CD4-positive, alpha-beta T cell treated with Interferon alpha-2 for 1 hour (primary cell): ENCODE measurements at places on chromosomes 7 and 10.

DNA sequence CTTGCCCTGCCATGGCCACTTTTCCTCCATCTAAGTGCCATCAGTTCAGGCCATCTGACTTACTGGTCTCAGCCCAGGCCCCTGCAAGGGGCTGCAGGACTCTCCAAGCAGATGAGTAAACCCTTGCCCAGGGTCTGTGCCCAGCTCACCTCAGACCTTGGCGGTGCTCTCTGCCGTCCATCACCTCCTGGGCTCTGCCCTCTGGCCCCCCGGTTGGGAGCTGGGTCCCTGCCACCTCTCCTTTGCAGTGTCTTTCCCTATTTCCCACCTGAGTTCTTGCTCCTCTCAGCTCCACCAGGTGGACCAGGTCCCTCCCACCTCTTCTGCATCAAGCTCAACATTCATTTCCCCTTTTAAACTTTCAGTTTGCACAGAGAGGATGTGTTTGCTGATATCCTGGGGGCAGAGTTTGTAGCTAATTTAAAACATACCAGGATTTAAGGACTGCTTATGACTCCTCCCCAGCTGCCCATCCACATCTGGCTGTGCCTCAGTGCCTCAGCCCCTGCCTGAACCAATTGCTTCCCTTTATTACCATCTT lies 135.5 kb downstream of the SLIT1 start:
- no peak for DNase-seq

DNA sequence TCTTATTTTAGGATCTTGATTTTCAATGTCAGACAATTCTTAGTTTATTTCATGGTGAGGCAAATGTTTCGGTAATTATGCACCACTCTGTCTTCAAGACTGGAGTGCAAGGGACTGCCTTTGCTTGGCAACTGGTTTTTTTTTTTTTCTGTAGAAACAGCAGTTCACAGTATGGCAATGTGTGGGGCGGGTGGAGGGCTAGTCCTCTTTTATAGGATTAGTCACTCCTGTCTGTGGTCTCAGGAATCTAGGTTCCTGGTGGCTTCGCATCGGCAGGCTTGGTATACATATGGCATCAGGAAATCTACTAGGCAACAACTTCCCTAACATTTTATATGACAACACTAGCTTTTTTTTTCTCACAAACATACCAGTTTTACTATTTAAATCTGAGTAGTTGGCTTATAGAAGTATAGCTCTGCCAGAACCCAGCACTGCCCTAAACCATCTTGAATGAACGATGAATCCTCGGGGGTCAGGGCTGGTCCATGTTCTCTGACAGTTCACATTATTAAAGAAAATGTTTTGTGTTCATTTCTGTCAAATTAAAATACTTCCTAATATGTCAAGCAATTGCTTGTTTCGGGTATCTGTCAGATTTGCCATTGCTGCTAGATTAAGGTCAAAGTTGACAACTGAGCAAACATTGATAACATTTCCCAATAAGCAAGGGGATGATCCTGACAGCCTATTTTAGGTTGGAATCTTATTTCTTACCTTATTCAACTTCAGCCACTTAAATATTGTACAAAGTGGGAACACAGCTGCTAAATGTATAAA lies 289.7 kb upstream of the VSTM2A start:
- DNase-seq, result no peak

- no peak for DNase-seq
Observed at GRCh38 chr7:26374647-26375373, 83.1 kb downstream of the SNX10 start.

GRCh38 chr10:128230401-128230800 lies 104.2 kb upstream of the MKI67 start:
- no peak for DNase-seq

GRCh38 chr7:37097983-37098382 lies 350.7 kb downstream of the ELMO1 start:
- DNase-seq, result no peak

DNA sequence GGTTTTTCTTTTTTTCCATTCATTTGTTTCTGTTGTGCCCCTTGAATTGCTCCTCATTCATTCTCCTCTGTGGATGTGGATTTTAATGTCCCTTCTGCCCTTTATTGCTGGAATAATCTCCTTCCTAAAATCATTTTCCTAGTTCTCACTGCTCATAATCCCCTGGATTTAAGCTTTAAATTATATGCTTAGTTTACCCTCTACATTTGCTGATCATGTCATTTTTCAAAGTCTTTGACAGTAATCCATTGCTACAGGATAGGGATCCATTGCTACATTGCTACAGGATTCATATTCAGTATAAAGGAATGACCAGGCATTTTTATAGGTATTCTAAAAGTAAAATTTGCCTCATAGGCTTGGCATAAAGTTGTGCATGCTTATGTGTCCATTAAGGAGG lies 14.3 kb downstream of the ADAM22 start:
- no peak for DNase-seq

DNA sequence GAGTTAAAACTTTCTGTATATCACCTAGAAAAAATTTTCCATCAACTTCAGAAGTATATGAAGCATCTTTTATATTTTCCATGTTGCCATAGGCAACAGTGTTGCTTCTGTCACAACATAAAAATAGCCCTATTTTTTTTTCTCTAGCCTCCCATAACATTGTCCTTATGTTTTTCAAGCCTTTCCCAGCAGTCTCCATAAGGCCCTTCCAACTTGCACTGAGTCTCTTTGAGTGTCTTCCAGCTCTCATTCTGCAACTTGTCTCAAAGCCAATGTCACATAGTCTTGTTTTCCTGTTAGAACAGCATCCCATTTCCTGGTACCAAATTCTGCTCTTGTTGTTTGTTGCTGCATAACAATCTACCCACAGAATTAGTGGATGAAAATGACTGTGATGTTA lies 1055.5 kb upstream of the GHITM start:
- DNase-seq, result no peak

- DNase-seq, result no peak
Observed at GRCh38 chr7:50822110-50822509, 39.4 kb upstream of the GRB10 start.

- no peak for DNase-seq
Observed at GRCh38 chr10:5620223-5620721, 46.1 kb downstream of the ASB13 start.

- no peak for DNase-seq
Observed at GRCh38 chr7:25965405-25966123, 186.4 kb upstream of the NFE2L3 start.

GRCh38 chr7:141320287-141320686 lies 230.9 kb upstream of the AGK start:
- no peak for DNase-seq

DNA sequence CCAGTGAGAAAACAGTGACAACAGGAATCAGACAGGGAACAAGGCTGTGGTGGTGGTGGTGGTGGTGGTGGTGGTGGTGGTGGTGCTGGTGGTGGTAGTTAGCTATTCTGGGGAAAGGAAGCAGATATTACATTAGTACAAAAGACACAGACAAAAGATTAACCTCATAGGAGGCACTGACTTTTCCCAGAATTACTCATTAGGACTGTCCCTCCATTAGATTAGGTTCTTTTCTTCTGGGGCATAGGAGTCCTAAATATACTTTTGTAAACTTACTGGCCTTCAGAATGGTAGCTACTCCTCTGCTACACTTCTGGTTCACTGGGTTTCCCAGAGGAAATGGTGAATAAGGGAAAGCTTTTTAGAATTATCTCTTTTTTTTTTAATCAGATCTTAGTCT lies 156.6 kb upstream of the SEMA3D start:
- no peak for DNase-seq

DNA sequence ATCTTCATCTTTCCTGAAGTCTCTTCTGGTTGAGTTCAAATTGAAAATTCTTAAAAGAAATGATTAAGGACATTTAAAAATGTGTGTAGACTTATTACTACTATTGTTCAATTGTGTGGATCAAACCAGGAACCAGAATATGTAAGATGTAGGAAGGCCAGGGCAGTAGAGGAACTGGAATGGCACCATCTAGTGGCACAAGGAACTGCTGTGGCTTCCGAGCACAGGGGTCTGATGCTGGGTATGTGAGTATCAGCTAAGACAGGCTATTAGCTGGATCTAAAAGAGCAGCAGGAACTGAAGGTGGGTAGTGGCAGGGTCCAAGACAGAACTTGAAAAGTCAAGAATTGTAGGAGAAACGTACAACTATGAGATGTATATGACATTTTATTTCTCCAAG lies 247.3 kb downstream of the SEMA3A start:
- DNase-seq, result no peak

GRCh38 chr7:157560710-157561522 lies 224.1 kb downstream of the DNAJB6 start:
- no peak for DNase-seq

DNA sequence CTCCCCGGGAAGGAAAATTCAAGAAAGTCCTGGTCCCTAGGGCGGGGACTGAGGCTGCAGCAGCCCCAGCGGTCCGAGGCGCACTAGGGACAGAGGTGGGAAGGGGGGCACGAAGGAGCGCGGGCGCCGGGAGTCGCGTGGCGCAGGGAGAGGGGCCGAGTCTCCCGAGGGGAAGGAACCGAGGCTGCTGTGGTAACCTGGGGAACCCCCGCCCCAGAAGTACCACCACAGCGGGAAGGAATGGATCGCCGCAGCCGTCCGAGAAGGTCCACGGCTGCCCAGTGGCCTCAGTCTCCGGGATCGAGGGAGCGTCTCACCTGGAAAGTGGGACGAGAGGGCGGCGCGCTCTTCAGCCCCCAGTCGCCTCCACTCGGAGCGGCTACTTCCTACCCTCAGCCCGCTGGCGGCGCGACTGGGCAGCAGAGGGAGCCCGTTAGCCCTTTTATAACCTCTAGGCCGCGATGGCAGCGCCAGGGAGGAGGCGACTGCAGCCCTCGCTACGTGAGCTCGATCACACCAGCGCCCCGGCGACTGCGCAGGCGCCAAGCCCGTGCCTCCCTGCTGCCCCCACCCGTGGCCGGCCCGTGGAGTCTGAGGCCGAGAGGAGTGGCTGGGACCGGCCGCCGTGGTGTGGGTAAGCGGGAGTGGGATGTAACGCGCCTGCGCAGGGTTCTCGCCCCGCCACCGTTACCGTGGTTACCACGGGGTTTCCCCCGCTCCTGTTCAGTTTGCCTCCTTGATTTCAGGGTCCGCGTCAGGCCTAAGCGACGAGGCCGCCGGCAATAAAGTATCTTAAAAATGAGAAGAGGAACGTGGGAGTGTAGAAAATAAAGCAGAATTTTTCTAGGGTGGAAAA lies at the start of gene P4HA1:
P4HA1 (minus strand) TSS at position 418 of the 856 bp plus-strand sequence. CDS start 21,983 bp downstream, outside the sequence.
- DNase-seq, result peak; percentile 99

DNA sequence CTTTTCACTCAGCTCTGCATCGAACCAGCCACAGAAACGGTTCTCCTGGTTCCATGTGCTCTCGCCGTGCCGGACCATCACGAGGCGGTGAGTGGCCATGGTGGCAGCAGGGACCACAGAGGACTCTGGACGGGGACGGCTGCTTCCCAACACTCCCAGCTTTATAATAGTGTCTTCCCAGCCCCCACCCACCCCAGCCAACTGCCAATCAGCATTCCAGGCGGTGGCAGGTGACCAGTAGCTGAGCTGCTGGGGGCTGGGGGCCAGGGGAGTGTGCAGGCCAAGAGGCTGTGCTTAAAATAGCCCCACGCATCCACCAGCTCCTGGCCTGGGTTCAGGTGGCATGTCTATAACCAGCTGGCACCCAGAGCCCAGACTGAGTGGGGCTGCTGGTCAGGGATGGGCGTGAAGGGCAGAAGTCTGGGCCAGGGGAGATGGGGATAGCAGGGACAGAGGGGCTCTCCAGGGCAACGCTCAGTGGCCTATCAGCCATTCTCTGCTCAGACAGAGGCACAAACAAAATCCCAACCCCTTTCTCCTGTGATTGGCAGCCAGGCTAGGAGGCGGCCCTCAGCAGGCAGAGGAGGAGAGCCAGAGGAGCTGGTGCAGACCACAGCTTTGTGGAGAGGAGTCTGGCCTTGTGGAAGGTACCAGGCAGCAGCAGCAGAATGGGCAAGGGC lies at the start of gene PGAM2:
PGAM2 (minus strand) TSS at position 137 of the 680 bp plus-strand sequence; CDS start at position 99, 38 bp downstream.
- no peak for DNase-seq

GRCh38 chr7:26115650-26116049 lies 36.3 kb upstream of the NFE2L3 start:
- DNase-seq, result no peak

DNA sequence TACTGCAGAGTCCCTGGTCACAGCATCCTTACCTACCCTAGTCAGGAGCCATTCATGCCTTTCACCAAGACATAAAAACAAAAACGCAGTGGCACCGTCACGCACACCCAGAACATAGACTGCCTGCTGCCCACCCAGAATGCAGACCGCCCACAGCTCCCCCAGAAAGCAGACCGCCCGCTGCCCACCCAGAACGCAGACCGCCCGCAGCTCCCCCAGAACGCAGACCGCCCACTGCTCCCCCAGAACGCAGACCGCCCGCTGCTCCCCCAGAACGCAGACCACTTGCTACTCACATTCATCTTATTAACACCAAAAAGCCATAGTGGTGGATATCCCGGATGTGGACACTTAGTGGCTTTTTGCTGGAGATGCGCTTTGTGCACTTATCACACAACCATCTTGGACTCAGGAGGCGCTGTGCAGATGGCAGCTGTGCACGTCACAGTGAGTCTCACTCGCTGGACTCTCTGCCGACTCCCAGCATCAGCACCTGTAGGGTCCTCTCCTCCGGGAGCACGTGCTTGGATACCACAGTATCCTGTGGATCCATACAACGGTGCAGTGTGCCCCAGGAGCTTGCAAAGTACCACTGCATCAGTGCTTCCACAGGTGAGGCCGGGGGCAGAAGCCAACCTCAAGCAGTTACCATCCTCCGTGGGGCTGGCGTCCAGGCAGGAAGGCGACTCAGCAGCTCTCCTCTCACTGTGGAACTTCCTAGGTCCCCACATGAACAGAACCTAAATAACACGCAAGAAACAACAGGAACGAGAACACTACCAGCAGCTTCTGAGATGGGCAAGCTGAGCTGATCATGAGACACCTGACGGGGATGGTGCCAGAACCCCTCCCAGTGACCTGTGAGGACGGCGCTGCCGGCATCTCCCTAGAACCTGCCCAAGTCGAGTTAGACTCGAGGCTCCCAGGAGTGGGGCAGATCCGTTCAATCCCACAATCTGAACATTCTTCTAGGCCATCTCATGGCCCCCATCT lies 161.0 kb downstream of the DIP2C start:
- no peak for DNase-seq

GRCh38 chr7:114422507-114423501 lies 8.2 kb downstream of the FOXP2 start:
- DNase-seq, result no peak

GRCh38 chr7:116122972-116123595 lies 87.3 kb upstream of the TES start:
- peak; percentile 10 for DNase-seq

DNA sequence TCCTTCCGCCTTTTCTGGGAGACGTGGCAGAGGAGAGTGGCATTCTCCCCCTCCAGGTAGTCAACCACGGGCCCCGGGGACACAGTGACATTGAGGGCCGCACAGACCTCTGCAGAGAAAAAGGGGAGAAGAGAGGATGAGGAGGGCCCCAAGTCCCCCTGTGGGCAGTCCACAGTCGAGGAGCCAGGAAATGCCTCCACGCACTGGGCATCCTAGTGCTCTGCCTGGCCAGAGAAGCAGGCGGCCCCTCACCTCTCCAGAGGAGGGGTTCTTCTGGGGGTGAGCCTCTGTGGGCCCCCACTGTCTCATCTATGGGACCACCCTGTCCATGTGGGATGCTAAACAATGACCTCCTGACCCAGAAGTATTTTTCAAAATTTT lies 7.4 kb downstream of the VSTM4 start:
- no peak for DNase-seq

- DNase-seq, result no peak
Observed at GRCh38 chr10:126391192-126391885, 3.1 kb upstream of the ADAM12 start.
